ENCODE measurements at places on chromosomes 1 and 21.

- DNase-seq, result peak; percentile 90
Measured at GRCh38 chr1:1079408-1080121, 5.5 kb upstream of the RNF223 start.

GRCh38 chr1:36912365-36912865 is 121.9 kb downstream of the GRIK3 start:
- no peak for DNase-seq

GRCh38 chr1:30695439-30695841 is 27.9 kb downstream of the MATN1 start:
- no peak for DNase-seq

- no peak for DNase-seq
Measured at GRCh38 chr1:218837051-218837450, 336.6 kb upstream of the LYPLAL1 start.

DNA sequence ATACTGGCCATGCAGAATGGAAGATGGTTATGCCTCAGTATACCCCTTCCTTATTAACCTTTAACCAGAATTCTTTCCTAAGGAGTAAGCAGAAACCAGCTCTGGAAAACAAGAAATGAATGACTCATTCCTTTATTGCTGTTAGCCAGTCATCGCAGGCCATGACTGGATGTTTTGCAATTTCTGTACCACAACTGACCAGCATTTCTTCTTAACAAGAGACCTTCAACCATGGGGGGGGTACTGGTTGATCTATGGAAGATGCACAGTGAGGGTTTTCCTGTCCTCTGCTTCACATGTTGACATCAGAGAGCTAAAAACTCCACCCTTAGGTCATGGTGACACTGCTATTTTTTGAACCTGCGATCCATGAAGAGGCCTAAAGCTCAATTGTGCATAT is 28.0 kb upstream of the RNF2 start:
- DNase-seq, result peak; percentile 66

- no peak for DNase-seq
Measured at GRCh38 chr1:40651138-40651857, 14.2 kb downstream of the RIMS3 start.

DNA sequence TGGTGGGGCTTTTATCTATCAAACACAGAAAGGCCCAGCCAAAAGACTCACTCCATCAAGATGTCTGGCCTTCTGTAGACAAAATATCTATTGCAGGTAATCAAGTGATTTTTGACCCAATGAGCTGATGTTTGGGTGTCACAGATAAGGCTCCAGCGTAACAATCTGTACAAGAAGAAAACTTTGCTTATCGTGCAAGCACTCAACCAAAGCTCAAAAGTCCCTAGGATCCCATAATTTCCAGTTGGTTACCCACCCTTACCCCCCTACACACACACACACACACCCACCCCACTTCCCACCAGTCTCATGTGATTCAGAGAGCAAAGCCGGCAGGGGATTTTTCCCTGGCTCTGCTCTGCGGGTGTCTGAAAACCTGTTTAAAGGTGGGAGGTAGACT is 5.8 kb downstream of the ITPKB start:
- no peak for DNase-seq

DNA sequence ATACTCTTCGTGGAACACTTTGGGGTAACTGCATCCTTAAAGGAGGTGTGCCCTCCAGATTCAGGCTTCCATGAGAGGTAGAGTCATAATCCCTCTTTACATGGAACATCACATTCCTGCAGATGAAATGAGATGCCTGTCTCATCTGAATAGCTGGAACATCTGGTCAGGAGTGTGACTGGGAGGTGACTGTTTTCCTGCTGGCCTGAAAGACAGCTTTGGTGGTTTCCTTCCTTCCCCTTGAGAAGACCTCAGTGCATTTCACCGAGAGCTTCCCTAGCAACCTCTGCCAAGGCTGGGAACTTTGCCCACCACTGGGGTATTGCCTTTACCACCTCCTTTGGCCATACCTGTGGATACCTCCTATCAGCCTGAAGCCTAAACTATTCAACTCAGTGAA is 46.7 kb upstream of the GUCA2A start:
- DNase-seq, result no peak

GRCh38 chr21:46092811-46093667 is 4.9 kb upstream of the COL6A2 start:
- DNase-seq, result peak; percentile 39

GRCh38 chr21:21436012-21436534 is 437.9 kb downstream of the NCAM2 start:
- DNase-seq, result no peak

- no peak for DNase-seq
Measured at GRCh38 chr1:106952776-106953175, 103.7 kb upstream of the PRMT6 start.

DNA sequence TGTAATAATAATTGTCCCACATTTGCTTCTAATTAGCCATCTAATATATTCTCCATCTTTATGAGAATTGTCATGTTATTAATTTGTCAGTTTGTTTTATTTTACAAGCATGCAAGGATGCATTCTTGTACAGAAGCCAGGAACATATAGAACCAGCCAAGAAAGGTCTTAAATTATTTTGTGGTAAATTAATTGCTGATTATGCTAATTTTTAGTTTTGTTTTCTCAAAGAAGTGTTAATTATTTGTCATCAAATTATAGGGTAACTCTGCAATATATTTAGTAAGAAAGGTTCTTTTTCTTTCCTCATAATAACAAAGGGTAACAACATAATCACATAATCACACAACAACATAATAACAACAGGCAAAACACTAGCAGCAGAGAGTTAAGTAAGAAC is 5.7 kb downstream of the CLIC6 start:
- DNase-seq, result no peak

DNA sequence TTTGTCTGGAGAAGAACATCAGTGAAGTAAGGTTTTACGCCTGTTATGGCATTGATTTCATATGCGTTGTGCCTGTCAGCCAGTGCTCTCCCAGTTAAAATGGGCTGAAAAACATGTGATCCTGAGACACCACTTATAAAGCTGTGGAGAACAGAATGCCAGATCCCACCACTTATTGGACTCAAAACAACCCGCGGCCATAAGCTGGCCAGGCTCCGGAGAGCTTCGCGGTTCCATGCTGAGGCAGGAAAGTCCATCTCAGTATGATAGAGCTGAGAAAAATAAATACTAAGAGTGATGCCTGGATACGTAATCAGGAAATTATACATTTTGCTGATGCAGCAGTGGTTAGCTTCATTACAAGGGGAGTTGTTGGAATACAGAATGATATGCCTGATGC is 5.1 kb downstream of the APOBEC4 start:
- no peak for DNase-seq

DNA sequence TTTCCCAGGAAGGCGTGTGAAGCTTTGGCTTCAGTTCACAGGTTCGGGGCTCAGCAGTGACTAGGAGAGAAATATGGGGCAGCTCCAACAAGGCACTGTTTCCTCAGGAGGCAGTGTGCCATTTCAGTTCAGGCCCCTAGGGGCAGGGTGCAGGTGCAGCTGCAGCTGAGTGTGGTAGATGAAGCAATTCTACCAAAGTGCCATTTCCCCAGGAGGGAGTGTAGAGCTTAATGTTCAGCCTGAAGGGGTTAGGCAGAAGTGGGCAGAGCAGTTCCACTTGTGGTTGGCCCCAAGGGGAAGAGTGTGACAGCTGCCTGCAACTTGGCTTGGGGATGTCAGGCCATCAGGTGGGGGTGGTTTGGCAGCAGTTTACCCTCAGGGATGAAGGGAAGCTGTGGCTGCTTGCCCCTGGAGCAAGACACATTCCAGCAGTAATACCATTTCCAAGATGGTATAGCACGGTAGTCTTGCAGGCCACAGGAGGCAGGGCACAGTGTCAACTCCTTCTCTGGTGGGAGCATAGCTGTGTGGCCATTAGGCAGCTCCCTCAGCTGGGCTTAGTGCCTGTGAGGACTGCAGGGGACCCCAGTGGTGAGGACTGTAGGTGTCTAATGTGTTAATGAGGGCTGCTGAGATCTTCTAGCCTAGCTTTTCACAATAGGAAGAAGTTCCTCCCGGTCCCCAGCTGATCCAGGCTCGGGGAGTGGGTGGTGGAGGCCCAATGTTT is 34.7 kb downstream of the RGSL1 start:
- DNase-seq, result no peak

GRCh38 chr1:61612602-61613001 is 112.3 kb downstream of the TM2D1 start:
- DNase-seq, result no peak

GRCh38 chr1:230125640-230126528 is 58.8 kb downstream of the GALNT2 start:
- DNase-seq, result no peak

GRCh38 chr1:76949503-76949902 is 82.2 kb downstream of the ST6GALNAC5 start:
- peak; percentile 13 for DNase-seq

GRCh38 chr1:109944541-109944940 is 33.9 kb downstream of the CSF1 start:
- no peak for DNase-seq

DNA sequence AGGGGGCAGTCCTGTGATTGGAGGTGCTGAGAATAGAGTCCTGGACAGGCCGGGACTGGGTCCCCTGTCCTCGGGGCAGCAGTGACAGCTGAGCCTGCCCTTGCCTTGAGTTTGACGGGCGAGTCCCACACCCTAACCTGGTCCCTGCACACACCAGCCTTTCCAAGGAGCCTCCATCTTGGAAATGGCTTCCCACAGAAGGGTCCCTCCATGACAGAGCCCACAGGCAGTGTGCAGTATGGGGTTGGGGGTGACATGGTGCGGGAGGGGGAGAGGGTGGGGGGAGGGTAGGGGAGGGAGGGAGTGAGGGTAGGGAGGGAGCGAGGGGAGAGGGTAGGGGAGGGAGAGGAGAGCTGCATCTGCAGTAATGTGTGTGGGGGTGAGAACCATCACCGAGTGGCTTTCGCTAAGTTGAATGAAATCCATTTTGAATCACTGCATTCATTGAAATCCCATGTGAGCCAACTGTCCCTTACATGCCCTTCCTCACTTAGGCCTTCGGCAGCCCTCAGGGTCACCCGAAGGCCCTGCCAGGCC is 10.1 kb upstream of the TMEM52 start:
- no peak for DNase-seq

- DNase-seq, result no peak
Measured at GRCh38 chr1:212466898-212467650, 34.4 kb downstream of the NENF start.

DNA sequence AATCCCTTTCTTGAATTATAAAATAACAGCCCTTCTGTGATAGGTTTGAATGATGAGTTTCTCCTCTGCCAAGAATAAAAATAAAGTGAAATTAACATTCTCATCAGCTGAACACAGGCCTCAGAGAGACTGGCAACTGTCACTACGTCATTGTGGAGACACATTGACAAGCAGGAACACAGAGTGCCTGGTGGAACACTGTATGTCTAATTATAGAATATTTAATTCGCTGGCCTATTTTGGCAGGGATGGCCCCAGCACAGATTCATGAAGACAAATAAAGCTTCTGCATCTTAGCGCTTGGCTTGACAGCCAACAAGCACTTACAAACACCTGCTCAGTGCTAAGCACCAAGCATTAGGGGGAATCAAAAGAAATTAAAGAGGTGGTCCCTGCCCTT is 52.0 kb upstream of the SMYD2 start:
- no peak for DNase-seq

- DNase-seq, result no peak
Measured at GRCh38 chr1:22154626-22155025, 11.7 kb upstream of the WNT4 start.

GRCh38 chr21:17819877-17820229 is 697 bp upstream of the C21orf91 start:
- peak; percentile 5 for DNase-seq

DNA sequence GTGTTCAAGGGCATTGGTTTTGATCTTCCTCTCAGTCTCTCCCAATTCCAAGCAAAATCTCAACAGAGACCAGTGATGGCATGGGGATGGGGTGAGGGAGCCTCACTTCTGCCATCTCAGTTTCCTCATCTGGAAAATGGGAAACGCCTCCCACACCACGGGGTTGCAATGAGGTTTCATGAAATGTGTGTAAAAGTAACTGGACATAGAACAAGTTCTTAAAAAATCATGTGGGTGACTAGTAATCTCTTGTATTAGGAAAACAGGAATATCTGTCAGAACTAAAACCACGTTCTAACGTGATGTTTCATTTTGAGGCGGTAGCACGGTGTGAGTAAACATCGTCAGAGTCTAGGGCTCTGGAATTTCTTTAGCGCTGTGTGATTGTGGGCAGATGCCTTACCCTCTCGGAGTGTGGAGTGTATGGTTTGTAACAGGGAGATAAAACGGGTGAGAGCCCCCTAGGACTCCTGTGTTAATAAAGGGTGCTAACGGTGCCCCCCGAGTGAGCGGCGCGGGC is 55.5 kb upstream of the DNAJC6 start:
- DNase-seq, result no peak

DNA sequence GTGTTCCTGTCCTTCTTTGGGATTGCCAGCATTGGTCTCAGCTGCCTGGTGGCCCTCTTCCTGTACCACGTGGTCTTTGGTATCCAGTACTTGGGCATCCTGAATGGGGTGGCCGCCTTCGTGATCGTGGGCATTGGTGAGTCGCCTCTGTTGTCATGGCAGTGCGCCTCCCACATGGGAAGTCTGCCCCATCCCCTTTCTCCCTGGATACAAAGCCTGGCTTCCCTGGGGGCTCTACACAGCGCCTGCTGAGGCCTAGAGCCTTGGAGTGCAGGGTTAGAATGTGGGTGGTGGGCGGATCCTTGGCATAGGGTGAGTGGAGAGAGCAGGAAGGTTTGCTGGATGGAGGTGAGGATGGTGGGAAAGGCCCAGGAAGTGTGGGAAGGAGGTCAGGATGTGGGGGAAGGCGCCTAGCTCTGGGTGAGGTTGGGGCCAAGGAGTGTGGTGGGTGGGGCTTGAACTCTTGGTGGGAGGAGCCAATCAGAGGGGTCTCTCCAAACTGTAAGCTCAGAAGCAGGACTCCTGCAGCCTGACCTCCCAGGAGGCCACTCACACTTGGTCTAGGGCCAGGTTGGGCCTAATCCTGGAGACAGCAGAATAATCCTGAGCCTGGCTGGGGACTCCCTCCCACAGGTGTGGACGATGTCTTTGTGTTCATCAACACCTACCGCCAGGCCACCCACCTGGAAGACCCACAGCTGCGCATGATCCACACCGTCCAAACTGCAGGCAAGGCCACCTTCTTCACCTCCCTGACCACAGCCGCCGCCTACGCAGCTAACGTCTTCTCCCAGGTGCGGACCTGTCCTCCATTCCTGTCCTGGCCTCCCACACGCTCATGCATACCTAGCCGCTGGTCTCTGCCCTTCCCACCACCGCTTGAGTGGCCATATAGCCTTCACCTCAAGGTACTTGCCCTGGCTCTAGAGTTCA is 36.7 kb downstream of the DISP3 start:
- no peak for DNase-seq

DNA sequence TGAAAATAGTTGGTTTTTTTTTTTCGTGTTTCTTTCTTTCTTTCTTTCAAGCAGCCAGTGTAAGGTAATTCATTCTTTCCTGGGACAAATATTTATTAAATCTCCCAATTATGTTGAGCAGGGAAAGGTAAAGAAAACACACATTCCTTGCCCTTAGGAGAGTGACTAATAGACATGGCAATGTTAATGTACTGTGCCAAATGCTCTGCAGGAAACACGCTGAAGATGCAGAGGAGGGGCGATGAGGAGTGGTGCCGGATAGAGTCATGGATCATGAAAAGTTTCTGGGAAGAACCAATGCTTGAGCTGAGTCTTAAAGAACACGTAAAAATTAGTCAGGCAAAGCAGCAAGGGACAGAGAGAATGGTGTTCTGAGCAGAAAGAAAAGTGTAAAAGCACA is 199.2 kb downstream of the DNM3 start:
- peak; percentile 13 for DNase-seq

- DNase-seq, result peak; percentile 43
Measured at GRCh38 chr1:62962901-62963776, 179.2 kb downstream of the ATG4C start.

Data from AG08396 (cell line).